ENCODE measurements at places on chromosomes 11 and 22.

GRCh38 chr11:69524291-69524882 lies 42.9 kb downstream of the LINC01488 start:
- no peak for DNase-seq

GRCh38 chr11:10398525-10398924 lies 56.5 kb upstream of the AMPD3 start:
- no peak for DNase-seq

GRCh38 chr11:37364246-37364839 lies 766.3 kb upstream of the RAG2 start:
- no peak for DNase-seq

- no peak for DNase-seq
These were observed 3.2 kb upstream of the GNAZ start for GRCh38 chr22:23067023-23067650.

DNA sequence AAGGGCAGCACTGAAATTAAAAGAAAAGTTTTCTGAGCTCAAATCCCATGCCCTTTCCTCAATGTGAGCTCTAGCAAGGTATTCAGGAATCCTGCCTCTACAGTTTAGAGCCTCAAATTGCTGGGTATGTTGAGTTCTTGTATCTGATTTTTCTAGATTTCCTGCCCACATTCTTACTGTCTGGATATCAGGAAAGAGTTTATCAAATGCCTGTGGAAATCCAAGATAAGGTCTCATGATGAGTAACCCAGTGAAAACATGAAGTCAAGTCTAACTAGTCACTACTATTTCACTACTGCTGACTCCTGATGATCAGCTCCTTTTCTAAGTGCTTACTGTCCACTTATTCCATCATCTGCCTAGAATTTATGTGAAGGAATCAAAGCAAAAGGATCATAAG lies 29.8 kb downstream of the LIMK2 start:
- no peak for DNase-seq

DNA sequence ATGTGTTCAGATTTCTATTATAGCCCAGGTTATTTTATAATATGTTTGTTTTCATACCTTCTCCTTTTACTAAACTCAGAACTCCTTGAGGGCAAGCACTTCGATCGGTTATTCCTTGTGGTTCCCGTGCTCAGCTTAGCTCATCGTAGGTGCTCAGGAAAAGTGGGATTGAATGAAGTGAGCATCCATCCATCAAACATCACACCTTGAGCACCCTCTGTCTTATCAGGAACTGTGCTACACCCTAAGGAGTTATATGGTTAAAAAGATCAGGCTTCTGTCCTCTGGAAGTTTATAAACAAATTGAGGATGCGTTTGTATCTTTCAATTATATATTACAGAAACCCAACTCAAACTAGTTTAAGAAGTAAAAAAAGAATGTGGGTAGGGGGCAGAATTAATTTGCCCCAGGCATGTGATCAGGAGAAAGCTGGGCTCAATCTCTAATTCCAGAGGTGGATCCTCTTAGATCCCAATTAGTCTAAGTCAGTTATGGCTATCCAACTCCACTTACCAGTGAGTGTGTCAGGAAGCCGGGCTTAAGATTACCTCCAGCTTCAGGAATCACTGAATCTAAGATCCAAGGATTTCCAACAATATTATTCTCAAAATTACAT lies 59.9 kb upstream of the RRAS2 start:
- DNase-seq = no peak

DNA sequence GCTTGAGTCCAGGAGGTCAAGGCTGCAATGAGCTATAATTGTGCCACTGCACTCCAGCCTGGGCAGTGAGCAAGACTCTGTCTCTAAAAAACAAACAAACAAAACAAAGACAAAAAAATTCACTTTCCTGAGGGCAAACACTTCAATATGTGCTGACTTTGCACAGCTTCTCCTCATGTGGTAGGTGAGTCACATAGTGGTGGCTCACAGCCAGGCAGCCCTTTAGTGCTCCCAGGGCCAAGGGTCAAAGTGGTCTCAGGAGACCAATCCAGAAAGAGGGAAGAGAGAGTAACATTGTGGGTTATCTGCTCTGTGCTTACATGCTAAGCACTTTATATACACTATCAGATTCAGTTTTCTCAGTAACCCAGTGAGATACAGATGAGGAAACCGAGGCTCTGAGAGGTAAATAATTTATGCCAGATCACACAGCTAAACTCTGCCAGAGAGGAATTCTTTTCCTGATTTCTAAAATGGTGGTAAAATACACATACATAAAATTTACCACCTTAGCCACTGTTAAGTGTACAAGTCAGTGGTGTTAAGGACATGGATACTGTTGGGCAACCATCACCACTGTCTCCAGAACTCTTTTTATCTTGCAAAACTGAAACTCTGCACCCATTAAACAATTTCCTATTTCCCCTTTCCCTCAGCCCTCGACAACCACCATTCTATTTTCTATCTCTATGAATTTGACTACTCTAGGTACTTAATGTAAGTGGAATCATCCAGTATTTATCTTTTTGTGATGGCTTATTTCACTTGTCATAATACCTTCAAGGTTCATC lies 231.7 kb upstream of the NARS2 start:
- DNase-seq = no peak

DNA sequence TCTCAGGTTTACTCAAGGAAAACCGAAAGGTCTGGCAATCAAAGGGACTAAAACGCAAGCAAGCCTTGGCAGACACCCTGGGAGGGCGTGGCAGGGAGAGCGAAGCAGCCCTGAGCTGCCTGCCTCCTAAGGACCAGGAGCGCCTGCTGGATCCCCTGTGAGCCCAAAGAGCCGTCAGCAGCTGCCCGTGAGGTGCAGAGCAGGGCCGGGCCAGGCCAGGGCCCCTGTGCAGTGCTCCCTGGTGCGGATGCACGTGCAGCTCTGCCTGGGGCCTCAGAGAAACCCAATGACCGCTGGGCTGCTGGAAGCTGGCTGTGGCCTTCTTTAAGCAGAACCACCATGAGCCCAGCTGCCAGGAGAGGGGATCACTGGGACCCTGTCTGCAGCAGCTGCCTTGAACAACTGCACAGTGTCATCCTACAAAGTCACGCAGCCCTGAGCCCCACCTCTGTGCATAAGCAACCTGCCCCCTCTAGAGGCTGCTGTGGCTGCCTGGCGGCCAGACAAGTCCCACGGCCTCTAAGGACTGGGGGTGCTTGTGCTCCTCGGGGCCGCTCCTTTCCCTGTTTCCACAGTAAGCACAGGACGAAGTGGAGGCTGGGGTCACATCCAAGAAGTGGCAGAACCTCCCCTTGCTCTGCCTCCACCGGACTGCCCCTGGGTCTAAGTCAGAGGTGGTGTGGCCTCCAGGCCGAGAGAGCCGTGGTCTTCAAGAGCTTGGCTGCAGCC lies 29.1 kb upstream of the COMT start:
- DNase-seq = no peak

- DNase-seq = peak; percentile 21
These were observed at the start of gene NTM for GRCh38 chr11:131370090-131370751. Gene NTM (plus strand): TSS chr11:131370615.

DNA sequence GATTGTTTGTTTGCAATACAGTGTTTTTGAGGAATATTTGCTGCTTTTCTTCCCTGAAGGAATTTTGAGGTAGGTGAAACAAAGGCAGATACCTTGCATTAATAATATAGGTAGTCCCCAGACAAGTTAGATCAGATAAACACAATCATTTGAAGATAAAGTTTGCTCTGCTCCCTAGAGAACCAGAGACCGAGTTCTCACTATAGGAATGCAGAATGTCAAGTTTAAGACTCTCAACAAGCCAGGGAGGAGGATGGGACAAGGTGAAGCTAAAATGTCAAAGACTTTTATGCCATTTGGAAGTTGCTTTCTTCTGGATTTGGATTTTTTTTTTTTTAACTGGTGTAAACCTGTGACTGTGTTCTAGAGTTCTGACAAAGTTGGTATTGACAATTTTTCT lies 364.7 kb downstream of the TTC28 start:
- no peak for DNase-seq

Data from fibroblast of skin of left biceps (primary cell).